ENCODE measurements at places on chromosomes 6 and 20.

- no peak for DNase-seq
Observed at GRCh38 chr6:70636596-70636995, 31.1 kb upstream of the SMAP1 start.

GRCh38 chr6:111260570-111261298, 173.4 kb downstream of the SLC16A10 start:
- peak; percentile 4 for DNase-seq

GRCh38 chr6:47247227-47247797, 62.4 kb downstream of the TNFRSF21 start:
- no peak for DNase-seq

- DNase-seq: peak; percentile 82
Observed at GRCh38 chr20:5654557-5654956, 95.6 kb upstream of the SHLD1 start.

- DNase-seq: no peak
Observed at GRCh38 chr20:43138061-43138770, 51.5 kb downstream of the PTPRT start.

DNA sequence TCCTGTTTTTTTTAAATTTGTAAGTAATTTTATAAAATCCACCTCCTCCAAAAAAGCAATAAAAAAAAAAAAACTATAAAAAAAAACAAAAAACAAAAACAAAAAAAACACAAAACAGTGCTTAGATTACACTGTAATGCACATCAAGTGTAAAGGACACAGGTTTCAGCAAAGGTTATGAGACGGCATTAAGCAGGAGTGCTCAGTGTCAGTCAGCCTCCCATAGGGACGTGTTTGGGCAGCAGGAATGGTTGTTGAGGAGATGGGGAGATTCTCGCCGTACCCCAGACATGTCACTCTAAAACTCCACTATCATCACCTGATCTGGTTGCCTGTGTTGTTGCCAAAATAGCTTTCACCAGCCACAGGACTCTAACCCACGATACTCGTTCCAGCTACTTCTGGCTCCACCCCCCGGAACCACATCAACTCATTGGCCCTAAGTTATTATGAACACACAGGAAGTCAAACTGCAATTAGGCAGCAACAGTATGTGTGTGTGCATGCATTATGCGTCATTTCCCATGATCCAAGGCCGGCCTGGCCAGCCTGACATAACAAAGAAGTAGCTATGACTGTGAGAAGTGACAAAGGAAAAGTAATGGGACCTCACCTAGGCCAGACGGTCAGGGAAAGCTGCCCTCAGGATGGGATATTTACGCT, 28.7 kb downstream of the ECT2L start:
- no peak for DNase-seq

Data from HFFc6 (cell line).